ENCODE measurements at places on chromosomes 2 and 18. TPM values are rescaled to one million over a fixed set of nuclear protein-coding genes. Genes with fewer than 3 reads are reported as not detected.

CNDP1 gene
- polyA plus RNA-seq: 0.20 TPM

REEP1 gene
- polyA plus RNA-seq: 71.1 TPM

ALPP gene
- polyA plus RNA-seq: 0.35 TPM

XPO1 gene
- 136 TPM for polyA plus RNA-seq

DCC gene
- polyA plus RNA-seq: 0.03 TPM

CPO gene
- polyA plus RNA-seq: 0.37 TPM

CTIF gene
- polyA plus RNA-seq: 30.9 TPM

ALK gene
- 0.24 TPM for polyA plus RNA-seq

RNF125 gene
- polyA plus RNA-seq: 10.5 TPM

LIPG gene
- 4.6 TPM for polyA plus RNA-seq

SPATA3 gene
- not detected for polyA plus RNA-seq

UCN gene
- 0.92 TPM for polyA plus RNA-seq

- DNase-seq: no peak
These were observed 392.1 kb upstream of the HS6ST1 start for GRCh38 chr2:128710729-128711128.

GRCh38 chr2:219025637-219026585 is 15.4 kb downstream of the CFAP65 start:
- DNase-seq: no peak

DNA sequence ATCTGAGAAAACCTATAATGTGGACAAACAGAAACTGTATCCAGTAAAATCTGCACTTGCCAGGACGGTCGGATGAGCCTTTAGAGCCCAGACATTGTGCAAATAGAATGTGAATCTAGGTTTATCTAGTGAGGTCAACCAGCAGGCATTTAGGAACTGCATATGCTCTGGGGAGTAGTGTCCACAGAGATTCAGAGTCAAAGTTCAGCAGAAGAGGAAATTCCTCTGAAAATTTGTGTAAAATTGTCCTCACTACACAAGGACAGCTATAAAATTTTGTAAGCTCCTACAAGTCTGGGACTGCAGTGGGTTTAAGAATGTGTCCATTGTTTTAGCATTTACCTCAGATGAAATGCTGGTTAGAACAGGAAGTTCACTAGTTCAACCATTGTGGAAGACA is 9.8 kb upstream of the NDUFV2 start:
- DNase-seq: no peak

DNA sequence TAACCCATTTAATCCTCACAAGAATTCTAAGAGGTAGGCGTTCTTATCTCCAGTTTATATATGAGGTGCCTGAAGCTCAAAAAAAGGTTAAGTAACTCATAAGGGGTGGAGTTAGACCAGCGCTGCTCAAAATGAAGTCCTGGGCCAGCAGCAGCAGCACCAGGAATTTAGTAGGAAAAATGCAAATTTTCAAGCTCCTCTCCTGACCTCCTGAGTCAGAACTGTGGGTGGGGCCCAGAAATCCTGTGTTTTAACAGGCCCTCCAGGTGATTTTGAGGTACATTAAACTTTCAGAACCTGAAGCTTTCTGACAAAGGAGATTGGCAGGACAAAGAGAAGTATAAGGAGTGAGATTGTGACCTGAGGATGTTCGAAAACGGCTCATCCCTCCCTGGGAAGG is 66.0 kb upstream of the CCDC85A start:
- DNase-seq: no peak

DNA sequence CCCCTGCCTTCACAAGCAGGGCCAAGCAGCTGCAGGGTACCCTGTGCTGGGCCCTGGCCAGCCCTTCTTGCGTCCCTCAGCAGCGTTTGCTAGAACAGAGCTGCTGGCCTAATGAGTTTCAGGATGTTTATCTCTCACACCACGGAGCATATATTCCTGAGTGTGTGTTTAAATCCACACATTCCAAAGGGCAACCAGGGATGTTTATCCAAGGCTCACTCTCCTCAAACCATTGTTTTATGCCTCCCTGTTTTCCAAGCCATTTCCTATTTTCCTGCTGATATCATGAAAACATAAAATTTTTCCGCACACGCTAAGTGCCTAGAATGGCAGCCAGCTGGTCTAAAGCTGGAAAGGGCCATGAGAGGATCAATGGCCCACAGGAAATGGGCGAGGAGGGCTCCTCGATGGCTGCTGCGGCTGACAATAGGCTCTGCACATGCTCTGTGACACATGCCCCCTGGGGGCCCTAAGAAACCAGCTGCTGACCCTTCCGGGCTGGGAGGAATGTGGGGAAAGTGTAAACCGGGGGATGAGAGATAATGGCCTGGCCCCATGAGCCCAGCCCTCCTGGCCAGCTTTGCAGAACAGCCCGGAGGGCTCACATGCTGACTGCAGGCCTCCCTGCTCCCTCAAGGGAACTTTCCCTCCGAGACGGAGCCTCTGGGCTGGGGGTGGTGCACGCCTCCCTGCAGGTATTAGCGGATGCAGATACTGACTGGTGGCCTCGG is 194.0 kb downstream of the NDUFA10 start:
- DNase-seq: no peak

DNA sequence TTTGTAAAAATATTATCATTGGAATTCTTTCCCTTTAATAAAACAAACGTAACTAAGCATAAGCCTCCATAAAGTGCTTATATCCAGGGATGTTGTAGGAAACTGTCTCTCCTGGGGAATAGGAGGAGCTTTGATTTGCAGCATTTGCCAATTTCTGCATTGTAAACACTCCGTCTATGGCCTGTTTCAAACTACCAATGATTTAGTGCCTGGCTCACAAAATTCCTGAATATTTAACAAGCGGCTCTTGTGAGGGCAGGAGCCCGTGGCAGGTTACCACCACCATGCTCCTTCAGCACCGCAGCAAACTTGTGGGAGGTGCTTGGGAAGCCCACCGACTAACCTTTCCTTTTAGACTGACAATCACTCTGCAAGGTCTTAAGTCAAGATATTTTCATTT is 520.3 kb downstream of the SOX11 start:
- DNase-seq: no peak

DNA sequence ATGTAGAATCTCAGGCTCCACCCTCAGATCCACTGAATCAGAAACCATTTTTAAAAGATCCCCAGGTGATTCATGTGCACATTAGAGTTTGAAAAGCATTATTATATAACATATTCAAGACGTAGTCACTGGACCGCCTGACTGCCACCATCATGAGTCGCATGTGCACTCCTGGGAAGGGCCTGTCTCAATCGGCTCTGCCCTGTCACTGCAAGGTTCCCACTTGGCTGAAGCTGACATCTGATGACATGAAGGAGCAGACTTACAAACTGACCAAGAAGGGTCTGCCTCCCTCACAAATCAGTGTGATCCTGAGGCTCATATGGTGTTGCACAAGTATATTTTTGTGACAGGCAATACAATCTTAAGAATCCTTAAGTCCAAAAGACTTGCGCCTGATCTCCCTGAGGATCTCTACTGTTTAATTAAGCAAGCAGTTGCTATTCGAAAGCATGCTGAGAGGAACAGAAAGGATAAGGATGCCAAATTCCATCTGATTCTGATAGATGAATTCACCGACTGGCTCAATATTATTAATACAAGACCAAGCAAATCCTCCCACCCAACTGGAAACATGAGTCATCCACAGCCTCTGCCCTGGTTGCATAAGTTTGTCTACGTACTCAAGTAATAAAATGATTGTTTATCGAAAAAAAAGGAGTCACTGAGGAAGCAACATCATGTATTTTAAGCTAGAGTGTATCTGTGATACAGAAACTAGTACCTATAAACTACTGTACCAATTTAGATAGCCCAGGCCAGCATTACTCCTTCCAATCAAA is 26.2 kb downstream of the ATAD2B start:
- DNase-seq: no peak

DNA sequence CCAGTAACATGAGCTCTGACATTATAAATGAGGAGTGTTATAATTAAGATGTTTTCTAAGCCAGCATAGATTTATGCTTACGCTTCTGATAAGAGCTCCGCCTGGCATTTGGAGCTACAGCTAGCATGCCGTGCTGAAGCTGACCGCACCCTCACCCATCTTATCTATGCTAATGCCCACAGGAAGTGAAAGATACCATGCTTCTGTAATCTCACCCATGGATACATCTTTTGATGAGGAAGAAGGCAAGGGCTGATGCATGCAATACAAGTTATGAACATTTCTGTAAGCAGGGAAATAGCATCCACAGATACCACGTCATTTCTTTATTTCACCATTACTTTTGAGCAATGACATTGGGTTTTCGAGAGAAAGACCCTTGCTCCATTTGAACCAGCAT is 82.3 kb downstream of the ARL4C start:
- DNase-seq: no peak

DNA sequence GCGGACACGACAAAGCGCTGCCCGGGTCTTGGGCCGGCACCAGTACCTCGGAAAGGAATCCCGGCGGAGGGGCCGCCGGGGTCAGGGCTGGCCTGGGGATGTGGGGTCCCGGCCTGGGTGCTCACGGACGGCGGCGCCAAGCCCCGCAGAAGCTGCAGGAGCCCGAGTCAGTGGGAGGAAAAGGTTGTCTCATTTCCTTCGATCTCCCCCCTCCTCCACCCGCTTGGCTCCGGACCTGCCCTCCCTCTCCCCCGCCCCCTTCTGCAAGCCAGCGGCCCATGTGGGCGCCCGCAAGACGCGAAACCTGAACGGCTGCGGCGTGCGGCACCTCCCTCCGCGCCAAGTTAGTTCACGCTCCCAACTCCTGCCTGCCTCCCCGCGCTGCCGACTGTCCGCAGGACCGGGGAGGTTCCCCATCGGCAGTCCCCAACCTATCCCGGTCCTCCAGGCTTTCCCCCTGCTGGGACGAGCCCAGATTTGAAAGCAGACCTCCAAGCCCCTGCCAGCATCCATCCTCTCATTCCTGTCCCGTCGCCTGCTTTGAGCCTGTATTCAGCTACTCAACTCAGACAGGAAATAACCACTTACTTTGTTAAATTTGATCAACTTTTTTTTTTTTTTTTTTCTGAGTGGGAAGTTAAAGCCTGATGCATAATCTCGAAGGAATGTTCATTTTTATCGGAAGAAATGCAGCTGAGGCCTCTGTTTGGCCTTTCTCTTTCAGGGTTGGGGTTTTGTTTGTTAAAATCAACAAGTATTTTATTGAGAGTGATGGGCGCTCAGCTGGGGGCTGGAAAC is at the start of gene EVA1A:
EVA1A (minus strand) TSS at position 172 of the 798 bp plus-strand sequence. CDS start 42,799 bp downstream, outside the sequence.
- DNase-seq: peak; percentile 56

- no peak for DNase-seq
These were observed 165.8 kb downstream of the UBE2E3 start for GRCh38 chr2:181146171-181146570.

- DNase-seq: no peak
These were observed 645.3 kb downstream of the NR4A2 start for GRCh38 chr2:155687181-155687580.

DNA sequence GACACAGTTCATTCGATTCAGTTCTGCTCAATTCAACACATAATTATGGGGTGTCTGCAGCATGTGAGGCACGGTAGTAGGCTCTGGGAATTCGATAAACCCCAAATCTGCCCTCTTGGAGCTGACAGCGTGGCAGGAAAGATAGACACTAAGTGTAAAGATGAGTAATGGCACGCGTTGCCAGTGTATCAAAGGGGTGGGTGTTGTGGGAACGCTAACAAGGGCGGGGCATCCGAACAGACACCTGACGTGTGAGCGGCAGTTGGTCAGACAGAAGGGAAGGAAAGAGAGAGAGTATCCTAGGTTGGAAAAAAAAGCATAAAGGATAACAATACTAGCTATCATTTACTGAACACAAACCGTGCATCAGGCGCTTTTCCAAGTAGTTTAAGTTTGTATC is 125.7 kb upstream of the HAAO start:
- no peak for DNase-seq

DNA sequence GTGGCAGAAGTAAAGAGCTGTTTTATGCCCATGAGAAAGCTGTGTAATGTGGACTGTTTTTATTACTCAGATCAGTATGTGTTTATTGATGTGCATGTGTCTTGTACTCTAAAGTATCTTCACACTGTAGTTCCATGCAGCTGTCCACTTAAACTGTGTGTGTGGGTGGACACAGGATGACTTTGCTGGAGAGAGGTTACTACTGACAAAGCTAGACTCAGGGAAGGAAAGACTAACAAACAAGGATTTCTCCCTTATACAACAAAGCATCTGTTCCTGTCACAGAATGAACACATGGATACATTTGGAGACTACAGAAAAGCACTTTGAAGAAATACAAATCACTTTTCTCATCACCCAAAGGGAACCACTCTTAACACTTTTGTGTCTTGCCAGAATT is 10.0 kb downstream of the FHOD3 start:
- no peak for DNase-seq

DNA sequence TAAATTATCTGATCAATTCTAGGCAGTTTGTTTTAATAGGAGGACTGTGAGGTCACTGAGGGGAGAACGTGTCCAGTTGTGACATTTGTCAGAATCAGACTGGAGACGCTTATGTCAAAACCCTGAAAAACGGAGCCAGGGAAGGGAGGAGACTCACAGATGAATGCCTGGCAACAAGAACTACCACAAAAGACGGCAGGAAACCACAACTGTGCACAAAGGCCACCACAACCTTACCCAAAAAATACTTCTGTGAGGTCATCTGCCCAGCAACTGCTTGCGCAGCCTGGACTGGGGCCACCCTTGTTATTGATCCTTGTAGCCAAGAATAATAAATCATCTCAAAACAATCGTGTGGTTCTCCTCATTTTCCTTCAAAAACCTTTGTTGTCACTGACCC is 173.0 kb upstream of the ALKAL2 start:
- no peak for DNase-seq

GRCh38 chr2:126698376-126698775 is 42.4 kb downstream of the GYPC start:
- no peak for DNase-seq

DNA sequence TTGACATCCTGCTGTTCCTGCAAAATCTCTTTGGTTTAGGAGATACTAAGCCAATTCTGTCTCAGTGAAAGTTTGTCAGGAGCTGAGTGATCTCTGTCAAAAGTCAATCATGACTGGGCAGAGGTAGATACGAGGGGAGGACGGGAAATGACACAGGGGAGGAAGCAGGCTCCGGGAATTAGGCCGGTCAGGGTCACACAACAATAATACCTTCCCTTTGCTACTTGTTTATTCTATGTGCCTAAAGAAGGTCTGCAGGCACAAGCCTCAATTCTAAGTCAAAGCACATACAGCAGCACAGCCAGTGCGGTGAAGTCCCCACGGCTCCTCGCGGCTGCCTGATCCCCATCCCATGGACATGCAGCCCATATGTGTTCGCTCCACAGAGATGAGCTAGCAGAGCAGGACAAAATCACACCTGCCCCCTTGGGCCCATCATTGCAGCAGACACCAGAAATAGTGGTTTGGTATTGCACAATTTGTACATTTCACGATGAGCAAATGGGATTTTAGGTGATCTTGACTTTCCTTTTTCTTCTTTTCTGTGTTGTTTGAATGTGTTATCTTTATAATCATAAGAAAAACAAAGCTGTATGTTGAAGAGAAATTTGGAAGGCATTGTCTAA is 141.4 kb downstream of the VAPA start:
- DNase-seq: no peak

GRCh38 chr2:103529798-103530502 is 768.1 kb downstream of the TMEM182 start:
- DNase-seq: no peak
